ENCODE measurements at places on chromosomes 1 and 21. TPM values are rescaled to one million over a fixed set of nuclear protein-coding genes. Genes with fewer than 3 reads are reported as not detected.

Gene HSD11B1
- 2.7 TPM for total RNA-seq

Gene SON
- 322 TPM for total RNA-seq

Gene ST6GALNAC5
- total RNA-seq: not detected

Gene SKI
- total RNA-seq: 43.8 TPM

Gene TFF3
- 0.29 TPM for total RNA-seq

Gene CRYAA
- total RNA-seq: not detected

Gene LMOD1
- total RNA-seq: 0.08 TPM

Gene USP25
- total RNA-seq: 28.3 TPM

Gene CDK18
- 0.76 TPM for total RNA-seq

Gene KRTAP19-7
- total RNA-seq: not detected

Gene SELP
- 0.40 TPM for total RNA-seq

Gene CNTN2
- not detected for total RNA-seq

Gene RAB3B
- 0.05 TPM for total RNA-seq

Gene VCAM1
- 0.08 TPM for total RNA-seq

Gene TNNI3K
- total RNA-seq: not detected

Gene S100A16
- total RNA-seq: 0.24 TPM

Gene ZNF593OS
- total RNA-seq: not detected

Gene S100A7A
- not detected for total RNA-seq

Gene KANK4
- total RNA-seq: not detected

Gene AMY2A
- total RNA-seq: not detected

Gene CHODL
- total RNA-seq: not detected

Gene ERG
- total RNA-seq: not detected
